ENCODE measurements at places on chromosomes 11 and 22.
A peak's percentile ranks its signal among the peaks of the same experiment; 100 is the strongest.

GRCh38 chr22:17913801-17914347 is 110.5 kb downstream of the MICAL3 start:
- no peak for DNase-seq

- no peak for DNase-seq
Observed at GRCh38 chr11:124623861-124624525, 1.3 kb downstream of the TBRG1 start.

- DNase-seq = no peak
Observed at GRCh38 chr11:84581083-84581482, 1046.1 kb downstream of the DLG2 start.

DNA sequence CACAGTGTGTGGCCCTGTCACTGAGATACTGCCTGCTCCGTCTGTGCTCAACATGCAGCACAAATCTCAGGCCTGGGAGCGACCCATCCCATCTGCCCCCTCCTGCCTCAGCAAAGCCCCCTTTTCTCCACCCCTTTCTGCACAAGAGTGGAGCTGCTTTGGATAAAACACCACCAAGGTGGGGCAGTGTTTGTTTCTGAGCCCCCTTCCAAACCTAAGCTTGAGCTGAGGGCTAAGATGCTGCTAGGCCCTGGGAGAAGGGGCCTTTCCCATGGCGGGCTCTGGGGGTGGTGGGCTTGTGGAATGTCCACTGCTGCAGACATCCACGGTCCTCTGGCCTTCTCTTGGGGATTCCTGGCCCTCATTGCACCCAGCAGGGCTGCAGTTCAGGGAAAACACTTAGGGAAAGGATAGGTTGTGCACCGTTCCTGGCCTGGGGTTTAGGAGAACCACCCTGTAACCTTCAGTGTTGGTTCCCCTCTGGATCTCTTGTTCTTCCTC is 594.1 kb downstream of the TBC1D22A start:
- no peak for DNase-seq

DNA sequence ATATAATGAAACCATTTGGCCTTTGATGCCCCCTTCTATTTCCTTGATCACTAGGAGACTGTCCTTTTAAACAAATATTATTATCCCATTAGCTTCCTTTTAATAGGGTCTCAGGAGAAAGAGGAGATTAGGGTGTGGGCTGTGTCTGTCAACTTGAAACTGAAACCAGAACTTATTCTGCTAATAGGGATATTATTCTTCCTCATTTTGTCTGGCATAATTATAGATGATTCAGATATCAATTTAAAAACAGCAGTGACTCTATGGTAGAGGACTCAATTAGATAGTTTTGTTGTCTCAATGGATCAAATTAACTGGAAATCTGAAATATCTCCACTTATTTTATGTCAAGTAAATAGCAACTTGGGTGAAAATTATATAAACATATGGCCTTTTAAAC is 584.9 kb upstream of the CCDC90B start:
- no peak for DNase-seq

GRCh38 chr22:47645450-47645914 is 883.0 kb downstream of the TBC1D22A start:
- no peak for DNase-seq

DNA sequence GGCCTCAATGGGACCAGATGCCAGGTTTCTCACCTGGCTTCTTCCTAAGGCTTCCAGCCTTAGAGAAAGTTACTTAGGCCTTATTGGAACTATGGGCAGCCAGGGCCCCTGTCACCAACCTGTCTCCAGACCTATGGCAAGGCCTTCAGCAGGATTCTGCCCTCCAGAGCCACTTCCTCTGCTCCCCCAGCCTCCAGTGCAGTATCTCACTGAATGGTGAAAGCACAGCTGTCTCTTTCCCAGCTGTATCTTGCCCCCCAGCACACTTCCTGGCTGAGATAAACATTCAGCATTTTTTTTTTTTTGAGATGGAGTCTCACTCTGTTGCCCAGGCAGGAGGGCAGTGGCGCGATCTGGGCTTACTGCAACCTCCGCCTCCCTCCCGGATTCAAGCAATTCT is 1.5 kb downstream of the SLC2A11 start:
- DNase-seq = no peak

GRCh38 chr11:75246006-75246670 is 5.6 kb downstream of the TPBGL start:
- DNase-seq = no peak

DNA sequence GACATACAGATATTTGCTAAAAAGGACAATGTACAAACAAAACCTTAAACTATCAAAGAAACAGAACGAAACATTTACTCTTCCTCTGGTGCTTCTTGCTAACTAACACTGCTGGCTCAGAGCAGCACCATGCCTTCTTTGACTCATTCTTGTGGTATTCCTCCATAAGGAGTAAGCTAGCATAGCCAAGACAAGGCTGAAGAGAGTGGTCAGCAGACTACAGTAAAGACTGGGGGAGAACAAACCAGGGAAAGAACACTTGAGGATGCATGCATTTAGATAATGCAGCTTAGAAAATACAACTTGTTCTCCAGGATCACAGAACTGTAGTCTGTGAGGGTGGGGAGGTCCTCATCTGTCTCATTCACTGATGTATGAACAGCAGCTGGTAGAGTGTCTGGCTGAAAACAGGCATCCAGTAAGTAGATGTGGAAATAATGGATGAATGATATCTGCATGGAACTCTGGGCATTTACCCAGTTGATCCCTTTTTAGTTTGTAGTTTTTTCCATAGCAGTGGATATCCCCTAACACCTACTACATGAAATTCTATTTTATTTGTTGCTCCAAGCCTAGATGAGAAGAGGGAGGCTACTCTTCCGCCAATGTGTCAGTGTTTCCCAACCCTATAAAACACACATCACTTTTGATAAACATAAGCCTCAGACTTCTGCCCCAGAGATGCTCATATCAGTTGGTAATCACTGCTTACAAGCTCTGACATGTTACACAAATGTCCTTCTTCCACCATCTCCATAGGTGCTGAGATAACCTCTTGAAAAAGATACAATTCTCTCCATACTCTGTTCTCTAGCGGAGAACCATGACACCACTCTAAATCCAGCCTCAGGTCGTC is 7.3 kb downstream of the SNX19 start:
- DNase-seq = peak; percentile 83

DNA sequence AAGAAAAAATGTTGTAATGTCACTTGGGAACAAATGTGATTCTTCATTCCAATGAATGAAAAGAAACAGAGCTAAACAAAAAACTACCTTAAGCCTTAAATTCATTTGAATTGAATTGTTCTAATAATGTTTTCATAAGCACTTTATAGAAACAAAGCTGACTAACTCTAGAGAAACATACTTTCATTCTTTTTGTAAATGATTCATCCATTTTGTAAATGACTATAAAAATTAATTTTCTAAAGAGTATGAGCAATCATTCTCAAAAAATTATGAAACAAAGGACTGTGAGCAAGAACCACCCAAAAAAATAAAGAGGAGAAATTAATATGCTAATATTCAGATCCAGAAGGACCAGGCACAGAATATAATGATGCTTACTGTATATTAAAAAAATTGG is 986.5 kb upstream of the CHORDC1 start:
- no peak for DNase-seq

GRCh38 chr11:73221996-73222395 is 3.9 kb downstream of the P2RY2 start:
- no peak for DNase-seq

- DNase-seq = no peak
Observed at GRCh38 chr11:100683126-100683525, 4.0 kb upstream of the ARHGAP42 start.
